ENCODE measurements at places on chromosomes 5 and 9.

GRCh38 chr5:17309462-17309861 is 92.0 kb downstream of the BASP1 start:
- no peak for DNase-seq

DNA sequence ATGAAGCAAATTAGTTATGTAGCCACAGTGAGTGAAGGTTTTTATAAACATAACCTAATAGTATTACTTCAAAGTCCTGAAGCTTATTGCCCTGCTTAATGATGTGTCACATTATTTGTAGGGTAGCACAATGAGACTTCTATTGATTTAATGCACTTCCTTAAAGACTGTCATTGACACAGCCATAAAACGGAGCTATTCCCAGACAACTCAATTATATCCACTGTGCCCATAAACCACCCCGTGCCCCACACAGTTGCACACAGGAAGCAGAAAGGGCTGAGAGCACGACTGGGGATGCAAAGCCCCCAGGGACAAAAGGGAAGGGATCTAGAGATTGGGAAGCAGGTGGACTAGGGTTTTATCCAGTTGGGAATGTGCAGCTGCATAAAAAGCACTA is 37.0 kb downstream of the TRIM32 start:
- DNase-seq: no peak

DNA sequence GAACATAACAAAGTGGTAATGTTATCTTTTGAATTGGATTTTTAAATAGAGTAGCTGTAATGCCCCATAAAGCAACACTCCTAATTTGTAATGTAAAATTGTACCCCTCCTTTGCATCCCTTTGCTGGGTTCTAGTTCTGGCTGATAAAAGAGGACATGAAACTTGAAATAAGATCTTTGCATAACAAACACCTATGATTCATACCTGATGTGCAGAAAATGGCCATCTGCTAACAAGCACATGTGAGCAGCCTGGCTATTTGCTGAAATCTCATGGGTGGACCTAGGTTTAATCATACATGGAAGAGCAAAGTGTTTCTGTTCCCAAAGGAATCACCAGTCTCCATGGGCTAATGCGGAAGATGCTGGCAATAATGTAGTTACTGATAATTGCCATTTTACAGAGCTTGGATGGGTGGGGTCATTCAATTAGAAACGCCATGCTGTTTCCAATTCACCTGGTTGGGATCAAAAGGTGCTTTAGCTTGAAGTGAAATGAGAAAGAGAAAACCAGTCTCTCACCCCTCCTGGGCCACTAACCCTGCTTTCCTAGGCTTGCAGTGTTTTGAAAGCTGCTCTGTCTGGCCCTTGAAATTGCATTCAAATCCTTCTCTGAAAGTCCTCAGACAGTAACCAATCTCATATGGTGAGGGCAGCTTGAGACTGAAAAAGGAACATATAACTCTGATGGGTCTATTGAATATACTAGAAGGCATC is 585.1 kb downstream of the TLE4 start:
- no peak for DNase-seq

DNA sequence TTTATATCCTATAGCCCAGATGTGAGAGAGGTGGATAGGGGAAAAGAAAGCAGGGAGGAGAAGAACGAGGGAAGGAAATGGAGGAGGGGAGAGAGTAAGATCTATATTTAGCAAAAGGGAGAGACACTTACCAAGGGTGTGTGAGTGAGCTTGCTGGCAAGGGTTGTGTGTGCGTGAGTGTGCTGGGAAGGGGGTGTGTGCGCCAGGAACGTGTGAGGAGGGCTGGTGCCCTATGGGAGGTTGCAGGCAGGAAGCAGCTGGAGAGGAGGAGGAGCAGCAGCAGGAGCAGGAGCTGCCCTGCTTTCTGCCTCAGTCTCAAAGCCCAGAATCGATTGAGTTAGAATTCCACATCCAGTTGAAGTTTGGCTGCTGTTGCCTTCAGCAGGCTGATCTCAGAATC is 148.3 kb upstream of the RUSC2 start:
- peak; percentile 74 for DNase-seq

GRCh38 chr5:2023196-2023595 is 140.5 kb upstream of the IRX4 start:
- DNase-seq: no peak

GRCh38 chr9:72891043-72891442 is 61.8 kb downstream of the ALDH1A1 start:
- no peak for DNase-seq

DNA sequence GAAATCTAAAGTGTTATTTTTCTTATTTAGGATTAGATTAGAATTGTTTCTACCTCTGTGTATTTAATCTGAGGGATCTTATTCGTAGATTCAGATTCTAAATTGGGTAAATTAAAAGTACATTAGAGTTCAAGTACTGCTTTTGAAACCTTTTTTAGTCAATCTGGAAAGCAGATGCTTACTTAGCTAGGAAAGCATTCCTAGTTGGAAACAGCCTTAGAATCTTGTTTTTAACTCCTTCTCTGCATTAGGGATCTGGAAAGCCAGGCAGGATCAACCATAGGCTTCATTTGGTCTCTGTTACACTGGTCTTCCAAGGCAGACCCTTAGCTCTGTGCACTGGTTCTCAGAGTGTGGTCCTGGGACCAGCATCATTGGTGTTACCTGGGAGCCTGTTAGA is 247.4 kb downstream of the NR3C1 start:
- no peak for DNase-seq

- no peak for DNase-seq
Measured at GRCh38 chr5:129905473-129906176, 1.4 kb downstream of the CHSY3 start.

GRCh38 chr5:139694556-139695177 is 46.5 kb downstream of the CXXC5 start:
- DNase-seq: no peak
